ENCODE measurements at places on chromosomes 6 and 20.

DNA sequence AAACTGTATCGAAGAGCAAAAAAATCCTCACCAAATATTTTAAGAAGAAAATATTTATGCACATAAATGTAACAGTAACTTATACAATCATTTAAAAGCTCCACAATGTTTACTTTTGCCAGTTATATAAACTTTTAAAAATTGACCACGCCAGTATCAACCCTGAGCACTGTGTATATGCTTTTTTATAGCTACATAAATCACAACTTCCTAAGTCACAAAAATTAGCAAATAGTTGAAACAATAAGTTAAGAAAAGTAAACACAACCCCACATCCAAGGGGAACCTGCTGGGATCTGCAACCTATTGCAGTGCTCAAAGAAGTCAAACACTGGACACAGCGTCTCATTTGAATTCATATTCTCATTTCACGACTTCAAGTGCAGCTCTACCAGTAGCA is 89.8 kb upstream of the DST start:
- H3K27me3 ChIP-seq, result no peaks in the 10 kb centered on the region
- H3K4me3 ChIP-seq, result no peak overlapping the region
- H3K27ac ChIP-seq, result no peak overlapping the region
- DNase-seq, result no peak

GRCh38 chr6:105373481-105373880 is 29.4 kb downstream of the PREP start:
- H3K27me3 ChIP-seq, result no peaks in the 10 kb centered on the region
- H3K36me3 ChIP-seq, result peaks cover 68% of the 10 kb centered on the region
- H3K4me3 ChIP-seq, result no peak overlapping the region
- DNase-seq, result no peak

GRCh38 chr20:24637941-24638340 is 168.5 kb downstream of the SYNDIG1 start:
- no peaks in the 10 kb centered on the region for H3K27me3 ChIP-seq
- no peaks in the 10 kb centered on the region for H3K36me3 ChIP-seq
- no peaks in the 10 kb centered on the region for H3K4me1 ChIP-seq

- H3K4me3 ChIP-seq, result no peak overlapping the region
- peaks cover 11% of the 10 kb centered on the region for H3K4me1 ChIP-seq
- H3K36me3 ChIP-seq, result no peaks in the 10 kb centered on the region
Observed at GRCh38 chr20:32244959-32245358, 32.5 kb upstream of the KIF3B start.

- DNase-seq, result no peak
- H3K4me1 ChIP-seq, result peaks cover 43% of the 10 kb centered on the region
- H3K4me3 ChIP-seq, result peak overlapping the region; percentile 59
- H3K36me3 ChIP-seq, result no peaks in the 10 kb centered on the region
- H3K27ac ChIP-seq, result peak overlapping the region; percentile 32
Observed at GRCh38 chr6:27866357-27867050, 45.7 kb downstream of the OR2B2 start.

DNA sequence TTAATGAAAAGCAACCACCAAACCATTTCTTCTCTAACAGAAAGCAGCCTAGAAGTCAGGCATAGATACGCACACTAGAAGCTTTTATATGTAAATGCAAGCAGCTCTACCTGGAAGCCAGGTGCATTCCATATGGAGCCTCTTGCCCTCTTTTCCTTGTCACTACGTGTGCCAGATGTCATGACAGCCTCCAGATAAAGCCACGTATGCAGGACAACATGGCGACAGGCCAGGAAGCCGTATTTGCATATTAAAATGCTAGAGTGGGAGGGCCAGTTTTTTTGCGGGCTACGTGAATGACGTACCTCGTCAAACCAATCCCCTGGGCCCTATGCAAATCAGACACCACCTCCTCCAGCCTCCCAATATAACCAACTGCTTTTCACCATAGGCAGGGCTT is 308.1 kb upstream of the SPTLC3 start:
- H3K27ac ChIP-seq, result no peak overlapping the region
- H3K36me3 ChIP-seq, result no peaks in the 10 kb centered on the region
- no peak for DNase-seq
- H3K4me1 ChIP-seq, result no peaks in the 10 kb centered on the region
- H3K27me3 ChIP-seq, result no peaks in the 10 kb centered on the region

DNA sequence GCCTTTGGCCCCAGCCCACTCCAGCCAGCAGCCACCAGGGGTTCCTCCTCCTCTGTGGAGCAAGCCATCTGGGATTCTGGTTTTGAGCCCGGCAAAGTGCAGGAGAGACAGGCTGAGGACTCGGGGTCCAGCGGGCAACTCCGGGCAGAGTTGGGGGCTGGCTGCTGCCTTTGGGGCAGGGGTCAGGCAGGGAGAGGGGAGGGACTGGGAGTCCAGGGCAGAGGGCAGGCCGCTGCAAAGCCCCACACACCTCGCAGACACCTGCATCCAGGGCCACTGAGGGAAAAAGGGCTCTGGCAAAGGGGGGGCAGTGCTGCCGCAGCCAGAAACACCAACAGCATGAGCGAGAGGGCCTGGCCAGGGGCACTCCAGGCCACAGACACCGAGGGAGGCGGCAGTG is 8.8 kb downstream of the BIRC7 start:
- H3K36me3 ChIP-seq, result no peaks in the 10 kb centered on the region
- peaks cover 5% of the 10 kb centered on the region for H3K27me3 ChIP-seq
- H3K27ac ChIP-seq, result no peak overlapping the region
- no peak overlapping the region for H3K4me3 ChIP-seq

DNA sequence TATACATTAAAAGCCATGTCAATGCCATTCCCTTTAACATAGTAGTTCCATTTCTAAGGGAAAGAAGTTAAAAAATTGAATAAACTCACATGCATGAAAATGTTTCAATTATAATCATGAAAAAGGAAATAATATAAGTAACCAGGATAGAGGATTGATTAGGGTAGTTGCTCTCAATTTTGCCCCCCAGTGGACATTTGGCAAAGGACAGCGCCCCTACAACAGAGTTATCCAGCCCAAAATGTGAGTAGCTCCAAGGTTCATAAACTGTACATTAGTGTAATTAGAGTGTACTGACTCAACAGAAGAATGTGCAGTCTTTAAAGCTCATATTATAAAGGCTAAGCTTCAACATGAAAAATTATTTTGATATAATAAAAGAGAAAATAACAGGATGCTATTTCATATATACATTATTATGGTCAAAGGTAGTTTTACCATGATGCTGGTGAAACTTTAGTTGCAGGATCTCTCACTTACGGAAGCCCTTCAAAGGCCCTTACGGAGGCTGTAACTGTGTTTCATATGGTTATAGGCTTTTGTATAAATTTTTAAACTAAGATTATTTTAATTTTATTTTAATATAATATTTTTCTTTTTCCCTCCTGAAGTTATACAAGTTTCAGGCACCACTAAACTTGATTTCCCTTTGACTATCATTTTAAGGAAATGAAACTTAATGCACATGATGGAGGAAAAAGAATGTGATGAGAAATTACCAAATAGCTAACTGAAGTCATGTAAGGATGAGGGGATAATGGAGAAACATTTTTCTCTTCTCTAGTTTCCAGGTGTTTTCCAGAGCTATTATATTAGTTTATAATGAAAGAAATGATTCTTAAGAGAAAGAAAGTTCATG is 403.6 kb downstream of the PLCB1 start:
- H3K27me3 ChIP-seq, result no peaks in the 10 kb centered on the region
- H3K27ac ChIP-seq, result no peak overlapping the region
- no peaks in the 10 kb centered on the region for H3K36me3 ChIP-seq
- no peak overlapping the region for H3K4me3 ChIP-seq
- DNase-seq, result peak; percentile 8

- no peak overlapping the region for H3K4me3 ChIP-seq
- H3K36me3 ChIP-seq, result no peaks in the 10 kb centered on the region
- no peaks in the 10 kb centered on the region for H3K27me3 ChIP-seq
- H3K4me1 ChIP-seq, result peaks cover 5% of the 10 kb centered on the region
- no peak for DNase-seq
Observed at GRCh38 chr6:43703512-43704429, 16.2 kb upstream of the MRPS18A start.

GRCh38 chr20:42041000-42041565 is 422.9 kb upstream of the CHD6 start:
- no peaks in the 10 kb centered on the region for H3K27me3 ChIP-seq
- H3K36me3 ChIP-seq, result no peaks in the 10 kb centered on the region
- no peaks in the 10 kb centered on the region for H3K4me1 ChIP-seq
- no peak overlapping the region for H3K4me3 ChIP-seq
- no peak overlapping the region for H3K27ac ChIP-seq

GRCh38 chr6:18147160-18147559 is 7.7 kb downstream of the TPMT start:
- H3K36me3 ChIP-seq, result peaks cover 49% of the 10 kb centered on the region
- H3K4me3 ChIP-seq, result no peak overlapping the region
- H3K4me1 ChIP-seq, result no peaks in the 10 kb centered on the region
- H3K27me3 ChIP-seq, result no peaks in the 10 kb centered on the region
- H3K27ac ChIP-seq, result no peak overlapping the region

DNA sequence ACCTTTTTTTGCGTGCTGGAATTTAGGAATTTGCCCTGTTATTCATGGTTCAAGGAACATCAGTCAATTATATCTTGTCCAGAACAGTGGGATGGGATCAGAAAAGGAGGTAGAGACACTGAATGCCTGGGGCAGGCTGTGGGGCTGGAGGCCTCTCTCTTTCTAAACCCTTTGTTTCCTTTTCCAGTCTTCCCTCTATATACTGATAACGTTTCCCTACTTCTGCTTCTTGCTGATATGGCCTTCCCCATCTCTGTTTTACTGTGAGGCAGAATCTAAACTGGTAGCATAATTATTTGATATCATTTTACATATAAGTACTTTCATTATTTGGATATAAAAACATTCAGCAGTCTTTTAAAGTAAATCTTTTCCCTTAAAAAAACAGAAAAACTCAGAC is 67.5 kb downstream of the DNAH8 start:
- no peaks in the 10 kb centered on the region for H3K36me3 ChIP-seq
- no peak overlapping the region for H3K27ac ChIP-seq
- no peaks in the 10 kb centered on the region for H3K4me1 ChIP-seq
- no peak overlapping the region for H3K4me3 ChIP-seq
- DNase-seq, result no peak

DNA sequence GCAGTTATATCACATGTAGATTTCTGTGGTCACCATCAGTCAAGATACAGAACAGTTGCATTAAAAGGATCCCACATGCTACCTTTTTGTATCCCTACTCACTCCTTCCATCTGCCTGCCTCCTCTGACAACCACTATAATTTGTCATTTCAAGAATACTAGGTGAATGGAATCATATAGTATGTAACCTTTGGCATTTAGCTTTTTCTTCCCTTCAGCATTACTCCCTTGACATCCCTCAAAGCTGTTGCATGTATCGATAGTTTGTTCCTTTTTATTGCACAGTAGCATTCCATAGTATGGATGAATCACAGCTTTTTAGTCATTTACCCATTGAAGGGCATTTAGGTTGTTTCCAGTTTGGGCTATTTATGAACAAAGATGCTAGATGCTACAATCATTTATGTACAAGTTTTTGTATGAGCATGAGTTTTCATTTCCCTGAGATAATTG is 26.1 kb downstream of the NCOA7 start:
- peaks cover 37% of the 10 kb centered on the region for H3K36me3 ChIP-seq
- H3K4me3 ChIP-seq, result no peak overlapping the region
- H3K4me1 ChIP-seq, result peaks cover 15% of the 10 kb centered on the region
- DNase-seq, result no peak
- no peak overlapping the region for H3K27ac ChIP-seq

DNA sequence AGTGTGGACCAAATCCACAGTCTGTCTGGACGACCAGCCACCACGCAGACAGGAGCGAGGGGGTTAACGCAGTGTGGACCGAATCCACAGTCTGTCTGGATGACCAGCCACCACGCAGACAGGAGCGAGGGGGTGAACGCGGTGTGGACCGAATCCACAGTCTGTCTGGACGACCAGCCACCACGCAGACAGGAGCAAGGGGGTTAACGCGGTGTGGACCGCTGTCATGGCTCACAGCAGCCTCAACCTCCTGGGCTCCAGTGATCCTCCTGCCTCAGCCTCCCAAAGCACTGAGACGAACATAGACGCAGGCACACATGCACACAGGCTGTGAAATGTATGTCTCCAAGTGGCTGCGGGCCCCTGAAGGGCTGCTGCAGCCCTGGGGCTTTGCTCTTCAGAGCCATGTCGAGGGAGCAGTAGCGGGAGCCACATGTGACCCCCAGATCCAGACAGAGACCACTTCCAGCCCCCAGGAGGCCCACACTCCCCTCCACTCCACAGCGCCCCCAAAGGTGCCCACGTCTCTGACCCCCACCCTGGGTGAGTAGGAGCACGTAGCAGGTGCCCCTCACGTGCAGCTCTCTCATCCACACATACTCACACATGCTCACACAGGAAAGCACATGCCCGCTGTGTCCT is 98.1 kb downstream of the YTHDF1 start:
- H3K27ac ChIP-seq, result no peak overlapping the region
- H3K36me3 ChIP-seq, result no peaks in the 10 kb centered on the region
- H3K4me1 ChIP-seq, result peaks cover 4% of the 10 kb centered on the region
- DNase-seq, result no peak
- peaks cover 20% of the 10 kb centered on the region for H3K27me3 ChIP-seq
- H3K4me3 ChIP-seq, result no peak overlapping the region

DNA sequence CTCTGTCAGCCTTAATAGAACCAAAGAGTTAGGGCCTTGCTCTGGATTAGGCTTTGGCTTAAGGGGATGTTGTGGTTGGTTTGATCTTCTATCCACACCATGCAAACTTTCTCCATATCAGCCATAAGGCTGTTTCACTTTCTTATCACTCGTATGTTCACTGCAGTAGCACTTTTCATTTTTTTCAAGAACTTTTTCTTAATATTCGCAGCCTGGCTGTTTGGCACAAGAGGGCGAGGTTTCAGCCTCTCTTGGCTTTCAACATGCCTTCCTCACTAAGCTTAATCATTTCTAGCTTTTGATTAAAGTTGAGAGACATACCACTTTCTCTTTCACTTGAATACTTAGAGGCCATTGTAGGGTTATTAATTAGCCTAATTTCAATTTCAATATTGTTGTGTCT is 193.1 kb downstream of the NRN1 start:
- H3K27me3 ChIP-seq, result no peaks in the 10 kb centered on the region
- no peaks in the 10 kb centered on the region for H3K36me3 ChIP-seq
- H3K27ac ChIP-seq, result no peak overlapping the region
- H3K4me3 ChIP-seq, result peak overlapping the region; percentile 11
- H3K4me1 ChIP-seq, result peaks cover 20% of the 10 kb centered on the region
- DNase-seq, result no peak

- no peaks in the 10 kb centered on the region for H3K27me3 ChIP-seq
- no peaks in the 10 kb centered on the region for H3K4me1 ChIP-seq
- no peak for DNase-seq
Observed at GRCh38 chr6:19736066-19736465, 101.1 kb upstream of the ID4 start.

DNA sequence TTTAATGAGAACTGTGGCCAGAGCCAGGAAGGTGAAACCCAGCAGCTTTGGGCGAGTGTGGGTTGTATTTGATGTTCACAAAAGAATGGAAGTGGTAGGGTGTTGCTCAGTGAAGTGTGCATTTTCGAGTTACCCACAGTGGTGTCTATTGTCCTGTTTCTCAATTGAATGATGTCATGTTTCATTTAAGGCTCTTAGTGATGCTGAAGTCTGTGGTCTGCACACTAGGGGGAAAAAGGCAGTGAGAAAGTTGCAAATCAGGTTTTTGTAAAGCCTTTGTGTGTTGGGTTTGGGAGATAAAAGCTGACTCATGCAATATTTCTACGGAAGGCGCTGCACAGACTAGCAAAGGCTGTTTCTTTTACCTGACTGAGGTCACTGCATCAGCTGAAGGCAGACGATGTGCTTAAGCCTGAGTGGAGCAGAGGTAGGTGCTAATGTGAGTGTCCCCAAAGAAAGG is 121.1 kb downstream of the PLEKHG1 start:
- H3K4me3 ChIP-seq, result no peak overlapping the region
- peaks cover 2% of the 10 kb centered on the region for H3K4me1 ChIP-seq
- DNase-seq, result no peak
- H3K27ac ChIP-seq, result no peak overlapping the region

GRCh38 chr6:33206027-33206863 is 1.8 kb downstream of the HSD17B8 start:
- DNase-seq, result no peak
- peaks cover 60% of the 10 kb centered on the region for H3K4me1 ChIP-seq
- peaks cover 36% of the 10 kb centered on the region for H3K36me3 ChIP-seq
- H3K27me3 ChIP-seq, result no peaks in the 10 kb centered on the region
- no peak overlapping the region for H3K4me3 ChIP-seq
- H3K27ac ChIP-seq, result no peak overlapping the region
